ENCODE measurements at places on chromosomes 1 and 21.
A peak's percentile ranks its signal among the peaks of the same experiment; 100 is the strongest.

DNA sequence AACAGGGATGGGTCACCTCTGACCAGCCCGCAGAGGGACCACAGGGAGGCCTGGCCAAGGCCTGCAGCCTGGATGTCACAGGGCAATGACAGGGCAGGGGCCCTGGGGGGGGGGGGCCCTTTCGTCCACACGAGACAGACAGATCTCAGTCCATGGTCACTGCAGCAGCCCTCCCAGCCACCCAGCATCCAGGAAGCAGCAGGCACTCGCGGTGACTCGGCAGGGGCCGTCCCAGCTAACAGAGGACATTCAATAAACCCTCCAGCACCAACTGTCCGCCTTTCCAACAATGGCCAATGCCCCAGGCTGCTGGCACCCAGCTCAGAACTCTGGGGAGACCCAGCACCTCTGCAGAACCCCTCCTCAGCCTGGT is 32.9 kb downstream of the MEGF6 start:
- DNase-seq, result no peak

GRCh38 chr1:154847891-154848290 is 22.2 kb downstream of the KCNN3 start:
- DNase-seq, result peak; percentile 30

DNA sequence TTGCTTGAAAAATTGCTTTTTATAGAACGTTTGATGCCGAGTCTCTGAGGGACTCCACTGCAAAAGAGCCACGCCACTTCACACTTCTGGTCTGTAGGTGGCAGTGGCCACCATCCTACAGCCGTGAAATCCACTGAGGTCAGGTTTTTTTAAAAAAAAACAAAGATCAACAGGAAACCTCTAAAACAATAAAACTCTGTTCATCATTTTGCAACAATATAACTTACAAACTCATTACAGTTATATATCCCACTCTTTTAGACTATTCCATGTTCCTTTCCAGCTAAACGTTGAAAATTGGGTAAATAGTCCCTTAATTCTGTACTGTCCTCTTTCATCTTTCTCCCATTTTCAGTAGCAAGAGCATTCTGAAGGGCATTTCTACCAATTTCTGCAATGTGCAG is 64.6 kb upstream of the FMN2 start:
- peak; percentile 66 for DNase-seq

DNA sequence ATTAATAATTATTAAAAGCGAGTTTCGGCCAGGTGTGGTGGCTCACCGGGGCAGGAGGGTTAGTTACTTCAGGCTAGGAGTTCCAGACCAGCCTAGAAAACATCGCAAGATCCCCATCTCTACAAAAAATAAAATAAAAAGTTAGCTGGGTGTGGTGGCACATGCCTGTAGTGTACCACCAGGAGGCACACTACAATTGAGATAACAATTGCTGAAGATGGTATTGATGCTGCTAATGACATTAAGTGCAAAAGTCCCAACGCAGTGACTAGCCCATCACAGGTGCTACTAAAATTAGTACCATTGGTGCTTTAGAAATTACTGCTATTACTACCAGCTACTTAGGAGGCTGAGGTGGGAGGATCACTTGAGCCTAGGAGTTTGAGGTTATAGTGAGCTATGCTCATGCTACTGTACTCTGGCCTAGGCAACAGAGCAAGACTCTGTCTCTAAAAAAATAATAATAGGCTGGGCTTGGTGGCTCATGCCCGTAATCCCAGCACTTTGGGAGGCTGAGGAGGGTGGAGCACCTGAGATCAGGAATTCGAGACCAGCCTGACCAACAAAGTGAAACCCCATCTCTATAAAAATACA is 156.6 kb downstream of the GREM2 start:
- DNase-seq, result peak; percentile 15

DNA sequence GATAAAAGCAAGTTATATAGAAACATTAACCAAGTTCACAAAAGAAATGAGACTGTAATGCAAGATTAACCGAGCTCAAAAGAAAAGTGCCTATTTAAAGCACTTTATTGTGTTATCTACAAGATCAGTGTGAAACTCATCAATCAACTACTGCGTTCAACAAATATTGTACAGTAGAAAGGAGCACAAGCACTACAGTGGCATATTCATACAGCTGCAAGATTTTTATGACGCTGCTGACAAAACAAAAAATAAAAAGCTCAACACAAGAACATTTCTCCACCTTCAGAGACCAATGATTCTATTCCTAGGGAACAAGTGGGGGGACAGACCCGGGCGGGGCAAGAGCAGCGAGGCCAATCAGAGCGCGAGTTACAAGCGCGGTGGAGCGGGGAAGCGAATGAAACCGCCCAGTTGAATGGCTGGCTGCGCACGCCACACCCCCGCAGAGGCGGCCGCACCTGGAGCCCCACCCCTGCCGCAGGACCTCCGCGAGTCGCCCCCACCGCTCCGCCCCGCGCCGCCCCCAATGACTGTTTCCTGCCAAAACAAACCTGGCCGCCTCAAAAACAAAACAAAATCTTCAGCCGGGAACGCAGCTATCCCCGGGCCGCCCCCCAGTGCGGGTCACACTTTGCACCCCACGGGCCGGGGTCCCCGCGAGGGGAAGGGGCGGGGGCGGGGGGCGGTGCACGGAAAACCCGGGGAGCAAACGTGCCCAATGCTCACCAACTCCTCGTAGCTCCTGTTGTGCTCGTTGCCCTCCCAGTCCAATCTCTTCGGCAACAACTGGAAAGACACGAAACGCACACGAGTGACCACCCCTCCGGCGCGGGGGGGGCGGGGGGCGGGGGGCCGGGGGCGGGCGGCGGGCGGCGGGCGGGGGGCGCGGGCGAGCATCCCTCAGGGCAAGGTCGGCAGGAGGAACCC is 1.1 kb downstream of the BRWD1 start:
- peak; percentile 85 for DNase-seq

- DNase-seq, result no peak
Measured at GRCh38 chr1:156337888-156338179, 258 bp downstream of the CCT3 start.

DNA sequence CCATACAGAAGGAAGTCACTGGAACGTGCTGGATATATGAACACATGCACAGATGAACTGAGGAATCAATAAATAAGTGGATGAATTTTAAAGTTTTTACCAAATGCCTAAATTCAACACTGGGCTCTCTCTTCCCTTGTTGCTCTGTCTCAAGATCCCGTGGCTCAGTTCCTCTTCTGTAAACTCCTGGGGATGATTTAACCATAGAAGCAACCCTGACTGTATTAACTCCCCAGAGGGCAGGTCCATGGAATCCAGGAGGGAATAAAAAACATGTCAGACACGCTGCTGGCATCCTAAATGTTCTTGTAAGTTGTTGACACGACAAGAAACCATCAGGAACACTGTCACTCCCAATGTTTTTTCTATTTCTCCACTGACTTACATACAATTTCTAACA is 45.3 kb upstream of the GPR157 start:
- DNase-seq, result no peak

DNA sequence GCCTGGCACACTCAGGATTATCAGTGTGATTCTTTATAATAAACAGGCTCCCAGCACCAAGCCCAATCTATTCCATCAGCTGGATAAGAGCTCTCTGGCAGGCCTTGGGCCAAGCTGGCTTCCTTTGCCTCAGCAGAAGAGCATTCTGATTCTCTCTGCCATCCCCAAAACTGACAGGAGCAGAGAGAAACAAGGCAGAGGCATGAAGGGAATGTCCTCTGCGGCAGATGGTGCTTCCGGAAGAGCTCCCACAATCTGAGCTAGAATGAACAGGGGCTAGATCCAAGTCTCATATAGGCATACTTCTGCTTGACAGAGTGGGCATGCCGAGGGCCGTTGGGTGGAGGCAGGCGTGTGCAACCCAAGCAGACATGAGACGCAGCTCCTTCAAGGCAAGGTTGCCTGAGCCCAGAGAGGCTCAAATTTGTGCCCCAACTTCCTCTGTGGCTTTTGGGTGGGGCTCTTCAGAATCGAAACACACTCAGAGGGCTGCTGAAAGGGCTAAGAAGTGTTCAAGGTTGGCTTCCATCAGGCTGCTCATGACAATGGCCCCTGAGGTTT is 4.0 kb downstream of the CAPN2 start:
- DNase-seq, result peak; percentile 86

- DNase-seq, result peak; percentile 21
Measured at GRCh38 chr1:49333906-49334305, 557.2 kb upstream of the BEND5 start.

DNA sequence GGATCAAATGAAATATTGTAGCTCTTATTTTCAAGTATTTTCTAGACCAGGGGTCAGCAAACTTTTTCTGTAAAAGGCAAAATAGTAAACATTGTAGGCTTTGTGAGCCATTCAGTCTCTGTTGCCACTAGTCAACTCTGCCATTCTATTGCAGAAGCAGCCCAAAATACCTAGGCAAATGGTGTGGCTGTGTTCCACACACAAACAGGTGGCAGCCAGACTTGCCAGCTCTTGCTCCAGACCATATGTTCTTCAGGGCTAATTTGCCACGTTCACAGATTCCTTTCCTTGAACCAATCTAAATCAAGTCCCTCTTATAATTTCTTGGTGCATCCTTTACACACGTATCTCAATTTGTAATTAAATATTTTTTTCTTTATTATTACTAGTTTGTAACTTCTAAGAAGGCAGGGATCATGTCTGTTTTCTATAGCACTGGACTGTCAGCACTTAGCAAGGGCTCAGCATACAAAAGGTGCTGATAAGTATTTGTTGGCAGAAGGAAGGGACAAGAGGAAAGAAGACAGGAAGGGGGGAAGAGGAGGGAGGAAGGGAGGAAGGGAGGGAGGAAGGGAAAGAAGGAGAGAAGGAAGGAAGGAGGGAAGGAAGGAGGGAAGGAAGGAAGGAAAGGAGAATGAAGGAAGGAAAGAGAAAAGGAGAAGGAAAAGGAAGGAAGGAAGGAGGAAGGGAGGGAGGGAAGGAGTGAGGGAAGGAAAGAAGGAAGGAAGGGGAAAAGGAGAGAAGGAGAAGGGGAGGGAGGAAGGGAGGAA is 106.5 kb upstream of the EDEM3 start:
- peak; percentile 81 for DNase-seq

DNA sequence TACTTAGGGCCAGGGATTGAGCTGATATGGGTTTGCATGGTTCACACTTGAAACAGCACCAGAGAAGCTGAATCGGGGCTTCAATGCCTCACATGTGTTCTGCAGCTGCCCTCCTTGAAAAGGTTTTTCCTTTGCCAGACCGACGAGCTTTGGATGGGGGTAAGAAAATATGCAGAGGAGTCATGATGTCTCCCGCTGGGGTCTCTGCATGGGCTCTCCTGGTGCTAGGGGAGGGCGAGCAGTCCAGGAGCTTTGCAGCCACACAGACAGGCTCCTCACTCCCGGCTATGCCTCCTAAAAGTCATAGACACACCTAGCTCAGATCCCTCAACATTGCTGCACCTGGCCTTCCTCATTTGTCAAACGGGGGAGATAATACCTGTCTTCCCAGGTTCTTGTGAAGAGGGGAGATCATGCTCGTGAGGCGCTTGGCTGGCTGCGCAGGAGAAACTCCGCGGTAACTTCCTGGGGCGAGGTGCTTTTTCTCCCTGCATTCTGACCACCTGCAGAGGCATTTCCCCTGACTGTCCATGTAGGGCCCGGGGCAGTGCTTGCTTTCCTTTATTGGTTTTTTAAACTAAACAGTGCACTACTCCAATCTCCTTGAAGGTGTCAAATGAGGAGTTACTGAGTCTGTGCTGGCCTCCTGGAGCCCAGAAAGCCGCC is 112.4 kb downstream of the PLXNA2 start:
- DNase-seq, result no peak

DNA sequence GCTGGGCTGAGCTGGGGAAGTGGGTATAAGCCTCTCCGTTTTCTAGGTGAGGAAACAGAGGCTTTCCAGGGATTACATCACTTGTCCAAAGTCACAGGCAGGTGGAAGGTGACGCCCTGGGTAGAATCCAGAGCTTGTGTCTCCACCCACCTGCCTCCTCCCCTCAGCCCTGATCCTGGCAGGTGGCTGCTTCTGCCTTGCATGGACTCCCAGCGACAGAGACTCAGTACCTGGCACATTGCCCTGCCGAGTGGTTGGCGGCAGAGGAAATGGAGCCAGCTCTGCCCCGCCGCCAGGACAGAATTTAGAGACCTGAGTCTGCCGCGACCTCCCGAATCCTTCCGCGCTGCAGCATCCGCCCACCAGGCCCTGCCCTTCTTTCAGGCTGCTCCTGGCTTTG is 2.1 kb downstream of the PLA2G2E start:
- DNase-seq, result no peak

DNA sequence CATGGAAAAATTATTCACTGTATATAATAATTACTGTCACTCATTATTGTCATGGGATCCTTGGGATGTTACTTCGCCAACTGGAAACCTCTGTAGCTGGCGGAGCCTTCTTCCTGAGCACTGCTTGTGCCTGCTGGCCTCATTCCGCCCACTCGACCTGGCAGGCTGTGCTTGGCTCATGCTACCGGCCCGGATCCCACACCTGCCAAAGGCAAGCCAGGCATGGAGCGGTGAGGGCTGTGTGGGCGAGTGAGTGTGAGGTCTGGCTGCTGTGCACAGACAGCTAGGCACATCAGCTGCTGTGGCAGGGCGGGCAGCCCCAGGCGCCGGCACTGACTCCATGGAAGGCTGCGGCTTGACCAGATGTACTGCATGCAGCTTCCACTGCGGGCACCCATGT is 78.4 kb downstream of the DISP1 start:
- no peak for DNase-seq

GRCh38 chr21:17818186-17819113 is 706 bp downstream of the C21orf91 start:
- peak; percentile 20 for DNase-seq

DNA sequence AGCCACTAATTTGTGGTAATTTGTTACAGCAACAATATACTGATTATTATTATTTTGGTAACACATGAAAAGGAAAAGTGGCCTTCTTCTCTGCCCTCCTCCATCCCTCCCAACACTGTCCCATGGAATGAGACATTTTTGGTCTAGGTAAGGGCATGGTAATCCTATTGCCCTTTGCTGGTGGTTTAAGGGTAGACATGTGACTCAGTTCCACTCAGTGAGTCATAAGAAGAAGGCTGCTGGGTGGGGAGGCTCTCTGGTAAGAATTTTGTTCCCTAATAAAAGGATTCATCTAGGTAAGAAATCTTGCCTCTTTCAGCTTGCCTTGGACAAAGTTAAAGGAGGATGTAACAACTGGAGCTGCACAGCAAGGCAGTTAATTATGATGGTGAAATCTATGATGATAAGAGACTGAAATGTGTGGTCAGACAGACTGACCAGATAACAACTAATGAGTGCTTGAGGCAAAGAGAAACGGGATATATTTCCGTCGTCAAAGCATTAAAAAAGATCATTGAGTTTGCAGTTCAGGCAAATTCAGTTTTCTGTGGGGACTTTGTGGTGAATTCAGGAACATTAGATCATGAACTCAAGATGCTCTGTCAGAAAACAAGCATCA is 232.0 kb upstream of the KCNK2 start:
- peak; percentile 28 for DNase-seq

GRCh38 chr1:7224644-7225043 is 439.4 kb downstream of the CAMTA1 start:
- no peak for DNase-seq

All from AG10803 (cell line).